Right renal pelvis (tissue), 4 donors: ENCODE measurements at places on chromosomes 3 and 15. TPM values are rescaled to one million over a fixed set of nuclear protein-coding genes. Genes with fewer than 3 reads are reported as not detected.
A peak's percentile ranks its signal among the peaks of the same experiment; 100 is the strongest.

The STAC gene
- polyA plus RNA-seq = 8.1 TPM

The SERINC4 gene
- not detected for polyA plus RNA-seq

The FEZF2 gene
- not detected for polyA plus RNA-seq

The PYGO1 gene
- polyA plus RNA-seq = 12.3 TPM

The CPN2 gene
- polyA plus RNA-seq = 0.50 TPM

The TMEM212 gene
- not detected for polyA plus RNA-seq

The MYNN gene
- polyA plus RNA-seq = 32.4 TPM

GRCh38 chr3:142940472-142940871, 23.0 kb downstream of the PAQR9 start:
- DNase-seq = no peak

DNA sequence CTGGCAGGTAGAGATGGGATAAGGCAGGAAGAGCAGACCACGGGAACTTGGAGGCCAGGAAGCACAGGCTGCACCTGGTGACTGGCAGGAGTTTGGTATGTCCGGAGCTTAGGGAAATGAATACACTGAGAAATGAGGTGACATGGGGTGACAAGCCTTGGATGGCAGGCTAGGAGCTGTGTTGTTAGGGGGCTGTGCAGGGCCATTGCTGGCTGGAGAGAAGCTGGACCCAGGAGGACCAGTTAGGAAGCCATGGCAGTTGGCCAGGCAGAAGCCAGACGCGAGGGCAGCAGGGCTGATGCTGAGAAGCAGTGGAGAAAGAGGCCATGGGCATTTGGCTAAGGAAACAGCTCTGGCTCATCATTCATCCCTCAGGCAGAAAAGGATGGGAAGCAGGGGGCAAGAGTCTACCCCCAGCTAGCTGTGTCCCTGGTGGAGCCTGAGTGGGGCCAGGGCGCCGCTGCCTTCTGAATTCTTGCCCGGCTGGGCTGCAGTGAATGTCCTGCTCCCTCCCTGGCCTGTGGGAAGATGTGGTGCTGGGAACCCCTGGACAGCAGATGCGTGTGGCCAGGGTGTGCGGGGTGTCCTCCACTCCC, 255.8 kb downstream of the FAM43A start:
- no peak for DNase-seq

- DNase-seq = no peak
Measured at GRCh38 chr3:53899750-53900149, 8.1 kb upstream of the SELENOK start.

DNA sequence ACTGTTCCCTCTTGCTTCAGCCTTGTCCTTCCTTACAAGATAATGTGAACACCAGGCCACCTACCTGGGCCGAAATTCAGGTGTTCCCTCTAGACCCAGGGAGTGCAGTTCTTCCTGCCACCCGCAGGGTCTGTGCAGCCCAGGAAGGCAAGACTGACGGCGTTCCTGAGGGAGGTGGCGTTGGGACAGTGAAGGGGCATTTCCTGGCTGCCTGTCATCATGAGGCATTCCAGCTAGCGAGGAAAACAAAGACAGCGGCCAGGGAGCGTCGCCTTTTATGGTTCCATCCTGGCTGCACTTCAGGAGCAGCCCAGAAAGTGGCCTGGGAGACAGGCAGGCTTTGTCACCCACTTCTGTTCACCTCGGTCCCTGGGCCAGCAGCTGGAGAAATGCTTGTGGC, 84.8 kb upstream of the WNT5A start:
- DNase-seq = no peak

DNA sequence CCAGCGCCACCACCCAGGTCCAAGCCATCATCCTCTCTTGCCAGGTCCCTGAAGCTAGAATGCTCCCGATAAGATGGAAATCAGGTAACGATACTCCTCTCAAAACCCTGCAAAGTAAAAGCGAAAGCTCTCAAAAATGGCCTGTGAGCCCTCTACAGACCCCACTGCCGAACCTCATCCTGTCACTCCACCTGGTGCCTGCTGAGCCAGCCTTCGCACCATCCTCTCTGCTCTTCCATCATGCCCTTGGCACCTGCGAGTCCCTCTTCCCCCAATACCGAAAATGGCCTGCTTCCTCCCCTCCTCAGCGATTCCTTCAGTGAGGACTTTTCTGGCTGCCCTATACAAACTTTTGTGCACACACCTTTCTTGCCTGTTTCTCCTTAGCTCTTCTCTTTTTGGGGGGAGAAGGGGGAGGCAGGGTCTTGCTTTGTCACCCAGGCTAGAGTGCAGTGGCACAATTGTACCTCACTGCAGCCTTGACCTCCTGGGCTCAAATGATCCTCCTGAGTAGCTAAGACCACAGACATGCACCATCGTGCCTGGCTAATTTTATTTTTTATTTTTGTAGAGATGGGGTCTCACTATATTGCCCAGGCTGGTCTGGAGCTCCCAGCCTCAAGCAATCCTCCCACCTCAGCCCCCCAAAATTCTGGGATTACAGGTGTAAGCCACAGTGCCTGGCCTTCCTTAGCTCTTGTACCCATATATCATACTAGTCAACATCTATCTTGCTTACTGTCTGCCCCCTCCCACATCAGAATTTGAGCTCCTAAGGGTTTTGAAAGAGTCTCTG, 3.0 kb downstream of the IDH2 start:
- DNase-seq = no peak

- DNase-seq = no peak
Measured at GRCh38 chr3:67461667-67462142, 192.7 kb downstream of the SUCLG2 start.

DNA sequence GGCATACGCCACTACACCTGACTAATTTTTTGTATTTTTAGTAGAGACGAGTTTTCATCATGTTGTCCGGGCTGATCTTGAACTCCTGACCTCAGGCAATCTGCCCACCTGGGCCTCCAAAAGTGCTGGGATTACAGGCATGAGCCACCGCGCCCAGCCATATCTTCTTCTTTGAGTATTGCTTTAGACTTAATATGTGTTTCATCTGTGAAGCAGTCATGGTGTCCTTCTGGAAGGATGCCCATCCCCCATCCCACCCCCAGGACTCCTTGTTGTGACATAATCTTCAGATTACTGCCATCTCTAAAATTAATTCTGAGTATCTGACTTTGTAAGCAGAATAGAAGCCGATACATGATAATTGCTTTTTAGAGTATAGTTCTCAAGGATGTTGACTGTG, 57.7 kb downstream of the KLHL25 start:
- DNase-seq = no peak

DNA sequence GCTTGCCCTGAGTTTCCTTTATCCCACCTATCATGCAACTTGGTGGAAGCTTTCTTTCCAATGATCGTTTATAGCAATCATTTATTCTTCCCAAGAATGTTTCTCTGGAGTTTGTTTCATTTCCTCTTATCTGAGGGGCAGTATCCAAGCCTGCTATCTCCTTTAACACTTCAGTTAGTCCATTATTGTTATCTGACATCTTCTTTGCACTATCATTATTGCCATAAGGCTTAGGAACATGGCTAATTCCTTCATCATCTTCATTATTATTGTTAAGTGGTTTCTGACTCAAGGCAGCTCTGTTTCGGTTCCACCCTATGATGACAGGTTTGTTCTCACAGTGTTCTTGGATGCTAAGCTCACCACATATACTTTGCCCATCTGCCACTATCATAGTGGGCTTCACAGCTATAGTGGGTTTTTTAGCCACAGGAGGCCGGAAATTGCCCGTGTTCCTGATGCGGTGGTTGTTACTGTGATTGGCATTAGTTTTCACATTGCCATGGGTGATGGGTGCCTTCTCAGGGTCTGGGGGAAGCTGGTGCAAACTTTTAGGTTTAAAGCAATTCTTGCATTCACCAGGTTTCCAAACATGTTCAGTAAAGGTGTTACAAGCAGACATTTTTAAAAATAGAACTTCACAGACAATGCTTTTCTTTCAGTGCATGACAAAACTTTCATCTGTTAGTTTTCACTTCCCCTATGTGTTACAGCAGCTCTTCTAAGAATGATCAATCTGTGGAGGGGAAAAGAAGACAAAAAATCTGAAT, 110.6 kb upstream of the TSPAN3 start:
- DNase-seq = no peak

DNA sequence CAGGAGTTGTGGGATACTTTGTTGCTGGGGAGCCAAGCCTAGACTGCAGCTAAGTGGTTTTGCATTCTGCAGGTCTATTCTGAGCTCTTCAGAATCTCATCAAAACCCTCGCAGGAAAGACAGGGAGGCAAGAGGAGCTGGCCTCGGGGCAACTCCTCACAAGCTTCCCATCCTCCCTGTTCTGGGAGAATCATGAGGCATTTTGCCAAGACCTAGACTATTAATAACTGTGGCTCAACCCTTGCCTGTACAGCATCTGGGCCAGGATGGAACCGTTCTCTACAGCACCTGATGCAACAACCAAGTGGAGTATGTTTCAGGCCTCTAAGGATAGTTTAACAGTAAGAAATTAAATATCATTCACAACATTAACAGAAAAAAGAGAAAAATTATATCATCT, 20.2 kb upstream of the SLC6A20 start:
- DNase-seq = no peak

DNA sequence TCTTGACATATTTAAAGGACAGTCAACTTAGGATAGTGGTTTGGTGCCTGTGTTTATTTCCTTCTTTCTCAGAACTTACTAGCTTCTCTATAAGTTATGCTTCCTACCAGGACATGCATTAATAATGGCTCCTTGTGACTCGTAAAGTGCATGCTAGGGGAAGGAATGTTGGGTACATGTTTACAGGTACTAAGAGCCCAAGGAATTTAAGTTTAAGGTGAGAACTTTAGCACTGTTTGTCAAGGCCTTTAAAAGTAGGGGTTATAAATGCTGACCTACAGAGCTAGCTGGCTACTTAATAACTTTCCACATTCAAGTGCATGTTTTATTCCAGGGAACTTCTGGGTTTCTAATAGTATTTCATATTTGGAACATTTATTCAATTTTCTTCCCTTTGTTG, at the start of gene TMEM207:
Gene TMEM207, minus strand, starts transcription at position 101 of the 400 bp plus-strand sequence. Its CDS starts 92 bp downstream, at position 9.
- no peak for DNase-seq

DNA sequence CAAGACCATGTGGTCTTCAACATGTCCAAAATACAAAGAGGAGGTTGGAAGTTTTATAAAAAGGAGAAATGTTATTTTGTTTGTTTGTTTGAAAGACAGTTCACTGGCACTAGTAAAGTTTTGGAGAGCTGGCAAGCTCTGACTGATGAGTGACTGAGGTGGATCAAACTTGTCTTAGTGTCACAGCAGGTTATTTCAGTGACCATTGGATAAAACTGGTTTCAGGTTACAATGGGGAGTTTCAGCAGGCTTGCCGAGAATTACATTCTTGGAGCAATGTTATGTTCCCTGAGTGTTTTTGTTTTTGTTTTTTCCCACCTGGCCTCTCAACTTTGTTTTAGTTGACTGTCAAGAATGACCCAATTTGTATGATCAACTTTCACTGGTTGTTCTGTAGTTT, 414.5 kb upstream of the ARHGEF26 start:
- no peak for DNase-seq

DNA sequence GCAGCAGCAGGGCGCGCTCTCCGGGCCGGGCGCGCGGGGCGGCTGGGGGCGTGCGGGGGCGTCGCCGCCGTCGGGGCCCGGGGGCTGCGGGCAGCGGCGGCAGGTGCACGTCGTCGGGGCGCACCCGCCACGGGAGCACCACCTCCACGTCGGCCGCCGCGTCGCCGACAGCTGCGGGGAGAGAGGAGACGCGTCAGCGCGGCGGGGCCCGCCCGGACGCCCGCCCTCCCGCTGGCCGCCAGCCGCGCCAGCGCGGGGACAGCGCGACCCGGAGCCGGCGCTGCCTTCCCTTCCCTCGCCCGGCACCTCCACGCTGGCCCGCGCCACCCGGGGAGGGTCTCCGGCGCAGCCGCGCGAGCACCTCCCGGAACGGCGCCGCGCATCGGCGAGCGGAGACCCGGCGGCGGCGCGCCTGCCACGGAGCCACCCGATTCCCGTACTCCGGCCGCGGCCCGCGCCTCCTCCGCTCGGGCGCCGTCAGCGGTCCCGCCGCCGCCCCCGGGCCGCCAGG, 481 bp downstream of the ADAMTS17 start:
- DNase-seq = no peak

- DNase-seq = peak; percentile 69
Measured at GRCh38 chr3:107240183-107241091, 136.8 kb upstream of the CCDC54 start.

DNA sequence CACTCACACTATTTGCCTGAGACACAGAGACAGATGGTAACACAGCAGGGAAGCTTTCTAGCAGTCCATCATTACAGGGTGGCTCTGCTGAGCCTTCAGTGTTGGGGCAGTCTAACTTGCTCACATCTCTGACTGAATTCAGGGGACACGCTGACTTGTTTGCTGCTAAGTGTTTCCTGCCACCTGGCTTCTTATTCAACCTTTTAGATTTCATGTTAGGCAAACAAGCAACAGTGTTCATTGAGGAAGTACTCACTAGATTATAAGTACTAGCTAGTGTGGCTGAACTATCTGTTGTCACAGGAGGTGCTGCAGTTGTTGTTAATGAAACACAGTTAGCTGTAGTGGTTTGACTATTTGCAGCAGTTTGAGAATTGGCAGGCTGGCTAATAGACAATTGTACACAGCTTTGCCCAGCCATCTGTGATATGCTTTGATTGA, 37.3 kb downstream of the USF3 start:
- DNase-seq = no peak

DNA sequence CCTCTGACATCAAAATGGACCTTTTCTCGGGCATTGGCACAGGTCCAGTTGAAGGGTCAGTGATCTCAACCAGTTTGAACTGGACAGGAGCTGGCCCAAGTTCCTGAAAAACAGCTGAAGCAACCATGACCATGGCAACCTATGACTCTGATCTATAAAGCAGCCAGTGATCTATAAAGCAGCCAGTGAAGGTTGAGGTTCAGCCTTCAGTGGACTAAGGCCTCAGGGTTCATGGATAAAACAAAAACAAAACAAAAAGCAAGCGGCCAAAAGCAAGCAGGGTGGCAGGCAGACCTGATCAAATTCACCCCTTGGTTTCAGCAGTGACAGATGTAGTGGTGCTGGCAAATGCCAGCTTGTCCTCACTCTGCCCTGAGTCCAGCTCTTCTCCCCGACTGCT, 10.0 kb upstream of the CHRNB4 start:
- no peak for DNase-seq

- DNase-seq = no peak
Measured at GRCh38 chr3:110814170-110815007, 257.2 kb upstream of the NECTIN3 start.

- DNase-seq = peak; percentile 53
Measured at GRCh38 chr3:169662132-169662842, 1.2 kb downstream of the MECOM start.

DNA sequence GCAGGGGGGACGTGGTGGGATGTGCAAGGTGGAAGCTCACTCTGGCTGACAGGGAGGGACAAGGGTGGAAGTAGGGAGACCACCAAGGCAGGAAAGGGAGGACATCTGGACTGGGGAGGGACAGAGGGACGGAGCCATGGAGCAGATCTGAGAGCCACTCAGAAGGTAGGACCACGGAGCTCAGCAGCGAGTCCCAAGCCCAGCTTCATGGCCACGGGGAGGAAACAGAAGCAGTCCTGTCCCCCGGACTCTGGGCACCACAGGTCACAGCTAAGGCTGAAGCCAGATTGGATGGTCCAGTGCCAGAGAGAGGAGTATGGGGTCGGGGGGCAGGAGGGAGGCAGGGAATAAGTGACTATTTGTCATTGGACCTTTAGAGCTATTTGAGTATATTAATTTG, 220.1 kb downstream of the TBC1D2B start:
- no peak for DNase-seq

- DNase-seq = no peak
Measured at GRCh38 chr15:91947293-91947679, 93.8 kb downstream of the SLCO3A1 start.
